H1 (cell line): ENCODE measurements at places on chromosomes 5 and 9. TPM values are rescaled to one million over a fixed set of nuclear protein-coding genes. Genes with fewer than 3 reads are reported as not detected.

Gene SLC45A2
- total RNA-seq, result not detected in 2 replicates

DNA sequence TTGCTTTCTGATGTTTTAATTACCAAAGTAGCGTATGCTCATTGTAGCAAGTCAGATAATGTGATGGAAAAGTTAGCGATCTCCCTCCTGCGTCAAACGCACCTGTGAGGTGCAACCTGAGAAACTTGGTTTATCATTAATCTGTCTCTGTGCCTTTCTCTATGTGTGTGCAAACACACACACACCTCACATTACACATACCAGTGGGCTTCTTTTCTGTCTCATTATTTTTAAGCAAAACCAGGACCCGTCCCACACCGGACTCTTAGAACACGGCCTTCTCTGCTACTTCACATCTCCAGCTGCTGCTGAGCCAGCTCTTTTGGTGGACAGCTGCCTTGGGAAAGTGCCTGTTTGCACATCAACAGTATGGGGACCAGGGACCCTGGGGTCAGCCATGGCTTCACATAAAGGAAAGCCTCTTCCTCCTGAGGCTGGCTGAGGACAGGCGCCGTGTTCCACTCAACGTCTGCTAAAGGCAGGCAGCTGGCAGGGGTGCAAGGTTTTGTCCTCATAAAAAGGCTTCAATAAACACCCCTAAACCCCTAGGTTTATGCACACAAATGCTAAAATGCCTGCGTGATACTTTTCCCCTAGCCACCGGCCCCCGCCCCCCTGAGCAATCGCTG is 44.2 kb downstream of the MRPL36 start:
- DNase-seq, result peak; percentile 39

Gene ENHO
- total RNA-seq, result 12.2 and 14.1 TPM in 2 replicates

Gene SOHLH1
- not detected in 2 replicates for total RNA-seq

- no peak for DNase-seq
These were observed 15.6 kb downstream of the NDUFAF2 start for GRCh38 chr5:60960591-60960990.

DNA sequence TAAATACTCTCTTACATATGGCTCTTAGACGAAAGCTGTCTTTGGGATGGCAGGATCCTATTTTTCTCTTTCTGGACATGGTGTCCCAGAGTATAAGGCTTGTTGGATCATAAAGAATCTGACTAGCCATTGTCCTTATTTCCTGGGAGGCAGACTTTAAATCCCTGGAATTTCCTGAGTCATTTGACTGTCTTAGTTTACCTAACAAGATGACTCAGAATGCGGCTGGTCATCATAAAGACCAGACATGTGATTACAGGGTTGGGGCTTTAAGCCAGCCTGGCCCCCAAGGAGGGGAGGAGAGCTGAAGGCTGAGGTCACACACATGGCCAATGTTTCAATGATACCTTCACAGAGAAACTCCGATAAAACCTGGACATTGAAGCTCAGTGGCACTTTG is 37.2 kb downstream of the FAM240B start:
- no peak for DNase-seq

DNA sequence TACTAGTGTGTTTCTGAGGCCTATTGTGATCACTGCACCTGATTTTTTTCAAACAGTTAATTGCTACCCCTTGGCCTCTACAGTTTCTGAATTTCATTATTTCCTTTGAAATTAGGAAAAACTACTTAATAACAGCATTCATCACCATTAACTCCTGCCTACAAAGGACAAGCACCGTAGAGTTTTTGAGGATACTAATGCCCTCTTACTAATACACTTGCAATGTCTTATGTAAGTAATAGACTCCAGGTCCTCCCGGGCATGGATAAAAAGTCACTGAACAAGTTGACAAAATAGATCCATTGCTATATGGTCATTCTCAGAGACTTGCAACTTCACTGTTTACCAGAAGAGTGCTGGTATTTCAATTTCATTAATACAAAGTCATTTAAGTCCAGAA is 1172.5 kb downstream of the CDH12 start:
- no peak for DNase-seq

Gene CKMT2
- total RNA-seq, result 1.2 and 2.4 TPM in 2 replicates

- DNase-seq, result no peak
These were observed 143.7 kb downstream of the ACTBL2 start for GRCh38 chr5:57338868-57339340.

- DNase-seq, result no peak
These were observed 167.6 kb downstream of the NFIB start for GRCh38 chr9:14146201-14146874.

DNA sequence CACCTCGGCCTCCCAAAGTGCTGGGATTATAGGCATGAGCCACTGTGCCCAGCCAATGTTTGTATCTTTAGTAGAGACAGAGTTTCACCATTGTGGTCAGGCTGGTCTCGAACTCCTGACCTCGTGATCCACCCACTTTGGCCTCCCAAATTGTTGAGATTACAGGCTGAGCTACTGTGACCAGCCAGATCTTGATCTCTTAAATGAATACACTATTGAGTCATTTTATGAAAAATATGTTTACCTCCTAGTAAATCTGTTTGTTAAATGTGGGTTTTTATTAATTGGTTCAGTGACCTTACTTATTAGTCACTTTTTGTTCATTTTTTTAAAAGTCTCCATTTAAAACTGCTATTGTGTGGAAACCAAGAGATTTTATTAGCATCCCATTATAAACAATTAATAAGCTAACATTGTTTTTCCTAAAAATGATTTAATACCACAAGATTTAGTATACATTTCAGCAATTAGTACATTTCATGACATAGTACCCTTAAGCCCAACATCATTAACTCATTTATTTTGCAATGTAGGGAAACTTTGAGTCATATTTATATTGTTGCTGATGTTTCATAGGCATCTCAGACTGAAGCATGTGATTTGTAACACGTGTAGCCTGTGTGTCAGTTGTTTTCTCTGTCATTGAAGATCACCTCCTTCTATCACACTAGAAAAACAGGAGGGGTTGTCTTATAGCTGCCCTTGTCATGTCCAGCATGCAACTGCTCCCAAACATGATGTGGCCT is 261.2 kb downstream of the TAF11L14 start:
- no peak for DNase-seq

Gene PCA3
- not detected in 2 replicates for total RNA-seq

GRCh38 chr5:170614065-170614490 is 110.3 kb downstream of the KCNIP1 start:
- no peak for DNase-seq

GRCh38 chr5:26482810-26483375 is 555.5 kb downstream of the CDH9 start:
- DNase-seq, result peak; percentile 63

- DNase-seq, result no peak
These were observed 886.9 kb upstream of the DMAC1 start for GRCh38 chr9:8686516-8686915.

DNA sequence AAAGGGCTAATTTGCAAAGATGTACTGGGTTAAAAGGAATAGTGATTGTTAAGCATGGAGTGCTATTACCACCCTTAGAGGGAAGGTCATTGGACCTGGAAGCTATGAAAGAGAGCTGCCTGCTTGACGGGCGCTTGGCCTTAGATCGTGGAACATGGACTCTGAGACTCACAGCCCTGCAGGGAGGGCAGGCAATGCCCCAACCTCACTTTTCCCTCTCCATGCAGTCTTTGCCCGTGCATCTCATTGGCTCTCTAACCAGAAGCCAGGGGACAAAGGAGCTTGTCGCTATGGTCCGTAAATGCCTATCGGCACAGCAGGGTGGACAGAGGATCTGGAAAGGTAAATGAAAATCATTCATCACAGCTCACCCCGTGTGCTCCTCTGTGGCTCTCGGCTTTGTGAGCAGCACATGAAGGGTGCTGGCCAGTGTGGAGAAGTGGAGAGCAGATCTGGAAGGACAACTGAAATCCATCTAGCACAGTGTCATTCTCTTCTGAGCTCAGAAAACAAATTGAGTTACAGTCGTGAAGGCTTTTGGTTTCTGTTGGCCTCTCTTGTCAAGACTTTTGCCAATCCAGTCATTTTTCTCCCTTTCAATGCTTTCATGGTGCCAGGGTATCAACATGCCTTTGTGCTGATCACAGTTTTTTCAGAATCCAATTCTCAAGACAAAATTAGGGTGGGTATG is 186.2 kb downstream of the SNX18 start:
- DNase-seq, result no peak

Gene ITK
- not detected in 2 replicates for total RNA-seq

DNA sequence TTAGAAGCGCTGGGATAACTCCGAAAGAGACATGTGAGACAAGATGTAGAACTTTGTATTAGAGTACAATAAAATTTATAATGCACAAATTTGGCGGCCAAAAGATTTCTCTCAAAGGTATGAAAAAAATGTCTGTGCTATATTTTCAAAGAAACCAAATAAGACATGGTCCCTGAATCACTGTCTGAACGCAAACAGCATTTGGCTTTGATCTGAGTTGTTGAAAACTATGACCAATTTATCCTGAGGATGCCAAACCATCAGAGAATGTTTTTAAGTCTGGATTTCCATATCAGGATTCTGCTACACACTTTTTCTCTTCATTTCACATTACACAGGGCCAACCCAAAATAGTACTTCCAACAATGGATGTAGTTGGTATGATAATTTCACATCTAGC is 9.9 kb upstream of the GLIS3 start:
- no peak for DNase-seq

GRCh38 chr9:105157171-105157583 is 87.3 kb upstream of the SLC44A1 start:
- DNase-seq, result no peak

DNA sequence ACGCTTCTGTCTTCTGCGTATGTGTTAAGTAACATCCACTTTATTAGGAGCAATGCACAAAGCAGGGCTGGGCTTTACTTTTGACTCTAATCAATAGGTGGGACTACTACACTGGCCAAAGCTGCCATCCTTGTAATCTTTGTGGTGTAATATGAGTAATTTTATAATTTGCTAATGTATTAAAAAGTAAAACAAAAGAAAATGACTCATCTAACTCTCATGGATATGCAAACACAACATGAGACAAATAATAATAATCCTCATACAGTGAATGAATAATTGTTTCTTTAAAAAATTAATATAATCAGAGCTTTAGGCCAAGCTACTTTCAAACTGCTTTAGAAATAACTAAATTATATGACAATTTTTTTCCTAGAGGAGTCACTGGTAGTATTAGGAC is 90.7 kb downstream of the NR3C1 start:
- no peak for DNase-seq

DNA sequence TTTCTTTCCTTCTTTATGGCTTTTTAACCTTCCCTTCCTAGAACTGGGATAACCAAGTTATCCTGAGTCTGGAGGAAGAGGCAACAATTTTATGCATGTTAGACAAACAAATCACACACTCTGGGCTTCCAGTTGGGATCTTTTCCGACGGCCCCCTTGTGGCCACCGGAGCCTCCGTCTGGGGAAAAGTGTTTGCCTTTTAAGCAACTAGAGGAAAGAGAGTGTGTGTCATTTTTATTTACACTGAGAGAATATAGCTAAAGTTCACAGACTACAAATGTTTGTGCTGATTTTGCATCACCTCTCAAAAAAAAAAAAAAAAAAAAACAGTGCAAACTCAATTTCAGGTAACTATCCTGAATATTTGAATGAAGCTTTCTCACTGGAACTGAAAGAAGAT is 126.2 kb downstream of the SEMA6A start:
- no peak for DNase-seq

- DNase-seq, result no peak
These were observed 20.4 kb downstream of the BDP1 start for GRCh38 chr5:71475788-71476384.

DNA sequence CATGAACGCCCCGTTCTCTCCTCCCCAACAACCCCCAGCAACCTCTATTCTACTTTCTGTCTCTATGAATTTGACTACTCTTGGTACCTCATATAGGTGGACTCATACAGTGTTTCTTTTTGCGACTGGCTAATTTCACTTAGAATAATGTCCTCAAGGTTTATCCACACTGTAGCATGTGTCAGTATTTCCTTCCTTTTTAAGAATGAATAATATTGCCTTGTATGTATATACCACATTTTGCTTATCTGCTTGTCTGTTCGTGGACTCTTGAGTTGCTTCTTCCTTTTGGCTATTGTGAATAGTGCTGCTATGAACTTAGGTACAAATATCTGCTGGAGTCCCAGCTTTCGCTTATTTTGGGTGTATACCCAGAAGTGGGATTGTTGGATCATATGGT is 42.7 kb downstream of the IQGAP2 start:
- no peak for DNase-seq

Gene TIFAB
- total RNA-seq, result not detected in 2 replicates

GRCh38 chr5:94761055-94761454 is 142.6 kb downstream of the SLF1 start:
- DNase-seq, result no peak

DNA sequence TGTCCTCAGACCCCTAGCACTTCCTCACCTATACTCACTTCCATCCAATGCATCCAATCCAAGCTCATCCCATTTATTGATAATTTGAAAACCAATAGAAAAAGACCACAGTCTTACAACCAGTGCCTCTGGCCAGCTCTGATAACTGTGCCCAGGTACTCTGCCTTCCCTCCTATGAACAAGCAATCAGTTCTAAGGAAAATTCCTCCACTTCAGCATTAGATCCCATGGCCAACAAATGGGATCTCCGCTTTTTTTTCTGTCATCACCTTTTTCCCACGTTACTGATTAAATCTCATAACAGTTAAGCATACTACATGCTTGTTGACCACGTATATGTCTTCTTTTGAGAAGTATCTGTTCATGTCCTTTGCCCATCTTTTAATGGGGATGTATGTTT is 41.7 kb upstream of the GLIS3 start:
- no peak for DNase-seq

DNA sequence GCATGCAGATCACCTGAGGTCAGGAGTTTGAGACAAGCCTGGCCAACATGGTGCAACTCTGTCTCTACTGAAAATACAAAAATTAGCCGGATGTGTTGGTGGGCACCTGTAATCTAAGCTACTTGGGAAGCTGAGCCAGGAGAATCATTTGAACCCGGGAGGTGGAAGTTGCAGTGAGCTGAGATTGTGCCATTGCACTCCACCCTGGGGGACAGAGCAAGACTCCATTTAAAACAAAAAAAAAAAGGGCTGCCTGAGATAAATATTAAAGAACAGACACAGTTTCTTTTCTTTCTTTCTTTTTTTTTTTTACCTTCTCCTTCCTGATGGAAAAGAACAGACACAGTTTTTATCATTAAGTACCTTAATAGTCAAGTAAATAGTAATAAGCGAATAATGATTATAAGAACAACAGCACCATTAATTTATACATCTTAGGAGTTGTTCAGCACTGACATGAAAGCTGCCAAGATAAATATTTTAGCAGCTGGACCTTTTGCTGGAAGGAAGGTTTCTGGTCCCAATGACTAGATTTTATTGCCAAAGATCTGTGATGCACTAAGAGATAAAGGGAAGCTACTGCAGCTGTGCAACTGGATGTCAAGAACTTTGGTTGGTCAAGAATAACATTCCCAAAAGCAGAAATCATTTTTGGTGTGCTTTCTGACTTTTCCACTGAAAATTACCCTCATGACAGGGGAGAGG is 7.0 kb downstream of the CENPP start:
- DNase-seq, result no peak

DNA sequence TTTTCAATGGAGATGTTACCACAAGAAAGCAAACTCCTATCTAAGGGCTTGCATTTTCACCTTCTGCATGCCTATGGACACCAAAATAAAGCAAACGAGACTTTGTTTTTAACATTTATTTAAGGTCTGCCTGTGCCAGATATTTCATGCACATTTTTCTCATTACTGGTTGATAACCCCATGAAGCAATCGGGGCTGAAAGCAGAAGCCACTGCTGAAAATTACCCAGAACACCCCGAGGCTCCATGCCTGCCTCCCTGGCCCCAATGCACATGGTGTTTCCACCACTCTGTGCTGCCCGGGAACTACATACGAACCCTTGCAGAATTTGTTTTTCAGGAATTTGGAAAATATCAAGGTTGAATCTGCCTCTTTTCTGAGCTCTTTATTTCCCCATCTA is 240.1 kb downstream of the NR2F1-AS1 start:
- DNase-seq, result no peak
